ENCODE measurements at places on chromosomes 11 and 22.

DNA sequence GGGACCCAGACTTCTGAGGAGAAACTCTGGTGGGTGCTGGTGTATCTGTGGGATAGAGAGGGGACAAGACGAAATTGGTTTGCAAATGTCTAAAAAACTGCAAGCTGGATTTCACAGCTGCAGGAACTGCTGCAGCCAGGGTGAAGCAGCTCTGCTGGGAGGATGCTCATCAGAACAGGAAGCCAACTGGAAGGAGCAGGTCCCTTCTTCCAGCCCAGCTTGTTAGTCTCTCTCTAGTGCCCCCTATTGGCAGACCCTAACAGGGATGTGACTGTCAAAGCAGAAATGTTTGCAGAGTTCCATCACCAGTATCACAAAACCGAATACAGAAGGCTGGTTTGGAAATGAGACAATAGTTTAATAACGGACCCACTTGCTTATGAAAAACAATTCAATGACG lies 74.8 kb upstream of the SLC22A12 start:
- DNase-seq: no peak

GRCh38 chr11:85279267-85279666 lies 347.9 kb downstream of the DLG2 start:
- no peak for DNase-seq

DNA sequence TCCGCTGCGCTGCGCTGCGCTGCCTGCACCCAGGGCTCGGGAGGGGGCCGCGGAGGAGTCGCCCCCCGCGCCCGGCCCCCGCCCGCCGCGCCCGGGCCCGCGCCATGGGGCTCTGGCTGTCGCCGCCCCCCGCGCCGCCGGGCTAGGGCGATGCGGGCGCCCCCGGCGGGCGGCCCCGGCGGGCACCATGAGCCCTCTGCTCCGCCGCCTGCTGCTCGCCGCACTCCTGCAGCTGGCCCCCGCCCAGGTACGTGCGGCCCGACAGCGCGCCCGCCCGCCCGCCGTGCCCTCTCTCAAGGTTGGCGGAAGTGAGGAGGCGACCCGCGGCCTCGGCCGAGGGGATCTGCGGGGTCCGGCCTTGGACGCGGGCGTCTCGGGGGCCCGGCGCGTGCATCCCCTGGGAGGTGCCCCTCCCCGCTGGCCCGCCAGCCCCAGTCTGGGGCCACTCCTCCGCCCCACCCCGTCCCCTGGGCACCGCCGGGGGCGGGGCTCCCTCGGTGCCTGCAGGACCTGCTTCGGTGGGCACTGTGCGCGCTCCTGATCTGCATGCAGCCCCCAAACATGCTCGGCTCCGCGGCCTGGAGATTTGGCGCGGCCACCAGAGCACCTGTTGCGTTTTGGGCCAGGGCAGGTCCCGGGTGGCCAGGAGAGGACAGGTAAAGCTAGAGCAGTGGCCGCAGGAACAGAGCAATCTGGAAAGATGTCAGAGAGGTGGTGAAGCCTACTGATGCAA lies 429 bp downstream of the VEGFB start:
- no peak for DNase-seq

DNA sequence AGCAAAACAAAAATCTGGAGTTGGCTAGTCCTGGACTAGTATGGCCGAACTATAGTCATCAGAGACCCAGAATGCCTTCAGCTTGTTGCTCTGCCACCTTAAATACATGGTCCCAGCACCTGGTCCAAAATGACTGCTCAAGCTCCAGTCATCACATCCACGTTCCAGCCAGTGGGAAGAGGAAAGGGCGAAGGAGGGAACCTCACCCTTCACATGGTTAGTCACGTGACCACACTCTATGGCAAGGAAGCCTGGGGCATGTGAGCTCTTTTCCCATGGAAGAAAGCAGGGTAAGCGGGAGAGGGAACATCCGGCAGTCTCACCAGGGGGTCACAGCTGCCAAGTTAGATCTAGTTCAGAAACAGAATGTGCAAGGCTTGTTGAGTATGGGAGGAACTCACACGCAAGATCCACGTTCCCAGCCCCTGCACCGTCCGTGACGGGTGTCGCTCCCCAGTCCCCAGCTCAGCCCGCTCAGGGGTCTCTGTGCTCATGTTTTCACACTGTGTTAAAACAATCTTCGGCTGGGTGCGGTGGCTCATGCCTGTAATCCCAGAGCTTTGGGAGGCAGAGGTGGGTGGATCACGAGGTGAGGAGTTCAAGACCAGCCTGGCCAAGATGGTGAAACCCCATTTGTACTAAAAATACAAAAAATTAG lies 1.9 kb upstream of the ANO9 start:
- DNase-seq: peak; percentile 20

- no peak for DNase-seq
Observed at GRCh38 chr11:131229221-131229620, 141.2 kb upstream of the NTM start.

- DNase-seq: peak; percentile 61
Observed at GRCh38 chr11:8768625-8769333, 86.2 kb downstream of the RPL27A start.

DNA sequence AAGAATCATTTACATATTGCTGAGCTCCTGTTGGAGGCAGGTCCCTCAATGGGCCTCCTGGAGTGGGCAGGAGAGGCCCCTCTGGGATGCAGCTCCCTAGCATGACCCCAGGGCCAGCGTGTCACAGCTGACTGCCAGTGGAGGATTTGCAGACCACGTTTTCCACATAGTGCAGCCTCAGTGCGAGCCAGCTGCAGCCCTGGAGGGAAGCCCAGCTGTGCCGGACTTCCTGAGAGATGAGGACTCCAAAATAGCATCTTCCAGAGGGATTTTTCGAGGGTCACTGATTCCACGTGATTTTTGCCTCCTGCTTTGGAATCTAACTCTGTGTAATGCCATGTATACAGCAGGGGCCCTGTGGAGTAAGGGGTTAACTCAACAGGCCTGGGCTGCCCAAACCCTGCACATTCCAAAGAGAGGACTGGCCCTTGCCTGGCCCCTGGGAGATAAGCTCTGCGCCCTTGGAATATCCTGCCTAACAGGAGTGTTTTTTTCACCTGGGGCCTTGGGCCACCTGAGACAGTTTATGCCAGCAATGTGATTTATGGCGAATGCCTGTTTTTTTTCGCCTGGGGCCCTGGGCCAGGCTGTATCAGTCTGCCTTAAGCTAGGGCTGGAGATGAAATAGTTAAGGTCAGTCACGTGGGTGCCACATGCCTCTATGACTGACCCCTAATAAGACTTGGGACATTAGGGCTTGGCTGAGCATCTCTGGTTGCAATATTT lies 47.4 kb downstream of the RPS6KA4 start:
- no peak for DNase-seq

DNA sequence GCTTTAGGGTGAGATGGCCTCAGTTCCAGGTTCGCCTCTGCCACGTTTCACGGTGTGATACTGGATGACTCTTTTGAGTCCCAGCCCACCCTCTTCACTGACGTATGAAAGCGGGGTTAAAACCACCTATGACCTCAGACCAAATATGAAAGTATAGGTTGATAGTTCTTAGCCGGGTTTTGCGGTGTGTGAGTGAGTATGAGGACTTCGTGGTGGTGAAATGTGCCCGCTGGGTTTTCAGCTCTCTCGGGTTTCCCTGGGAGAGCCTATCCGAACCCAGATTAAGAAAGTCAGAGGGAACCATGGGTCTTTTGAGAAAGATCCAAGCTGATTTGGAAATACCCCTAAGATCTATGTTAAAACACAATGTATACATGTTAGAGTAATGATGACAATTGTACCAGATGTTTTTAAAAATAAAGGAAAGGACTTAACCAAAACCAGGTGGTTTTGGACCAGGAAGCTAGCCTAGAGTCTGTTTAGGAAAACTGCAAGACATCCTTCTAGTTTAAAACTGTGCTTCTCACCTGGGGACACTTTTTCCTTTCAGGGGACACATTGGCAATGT lies 25.8 kb upstream of the ST3GAL4 start:
- no peak for DNase-seq

- DNase-seq: no peak
Observed at GRCh38 chr11:99934008-99934407, 753.1 kb upstream of the ARHGAP42 start.

DNA sequence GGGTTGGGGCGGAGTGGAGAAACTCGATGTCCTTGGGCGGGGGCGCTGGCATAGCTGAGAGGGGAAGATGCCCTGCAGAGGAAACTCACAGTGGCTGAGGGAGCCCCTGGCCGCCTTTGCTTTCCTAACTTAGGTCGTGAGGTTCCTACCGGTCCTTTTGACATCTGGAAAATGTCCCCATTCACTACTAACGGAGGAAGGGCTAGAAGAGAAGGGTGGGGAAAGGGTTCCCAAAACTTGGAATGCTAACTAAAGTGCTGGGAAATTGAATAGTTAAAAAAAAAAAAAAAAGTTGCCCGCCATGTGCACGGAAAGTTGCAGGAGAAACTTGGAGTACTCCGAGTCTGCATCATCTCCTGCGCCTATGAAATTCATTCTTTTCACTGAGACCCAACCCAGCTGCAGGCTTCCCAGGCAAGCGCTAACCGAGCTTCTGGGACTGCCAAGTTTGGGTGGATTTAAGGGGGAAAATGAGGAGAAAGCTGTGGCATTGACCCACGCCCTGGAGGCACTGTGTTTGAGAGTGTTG lies 796 bp downstream of the TIMP3 start:
- no peak for DNase-seq

DNA sequence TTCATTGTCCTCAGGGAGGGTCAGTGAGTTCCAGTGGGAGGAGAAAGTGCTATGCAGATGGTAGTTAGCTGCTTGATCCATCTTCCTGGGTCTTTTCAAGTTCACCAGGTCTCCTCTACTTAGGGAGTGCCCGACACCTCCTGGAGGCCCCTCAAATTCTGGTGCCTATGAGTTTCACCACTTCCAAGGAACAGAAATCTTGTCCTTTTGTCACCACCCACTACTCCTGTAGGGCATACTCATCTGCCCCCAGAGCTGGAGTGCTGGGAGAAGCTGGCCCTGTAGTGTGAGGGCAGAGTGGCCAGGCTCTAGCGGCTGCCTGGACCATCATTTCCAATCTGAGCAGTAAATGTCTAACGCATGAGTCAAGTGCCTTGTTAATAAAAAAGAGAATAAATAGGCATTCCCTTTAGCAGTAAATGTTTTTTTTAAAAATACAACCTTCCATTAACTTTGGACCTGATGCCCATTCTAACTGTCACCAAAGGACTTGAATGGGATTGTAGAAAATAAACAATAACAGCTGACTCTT lies 12.5 kb downstream of the IRAG1 start:
- DNase-seq: no peak

DNA sequence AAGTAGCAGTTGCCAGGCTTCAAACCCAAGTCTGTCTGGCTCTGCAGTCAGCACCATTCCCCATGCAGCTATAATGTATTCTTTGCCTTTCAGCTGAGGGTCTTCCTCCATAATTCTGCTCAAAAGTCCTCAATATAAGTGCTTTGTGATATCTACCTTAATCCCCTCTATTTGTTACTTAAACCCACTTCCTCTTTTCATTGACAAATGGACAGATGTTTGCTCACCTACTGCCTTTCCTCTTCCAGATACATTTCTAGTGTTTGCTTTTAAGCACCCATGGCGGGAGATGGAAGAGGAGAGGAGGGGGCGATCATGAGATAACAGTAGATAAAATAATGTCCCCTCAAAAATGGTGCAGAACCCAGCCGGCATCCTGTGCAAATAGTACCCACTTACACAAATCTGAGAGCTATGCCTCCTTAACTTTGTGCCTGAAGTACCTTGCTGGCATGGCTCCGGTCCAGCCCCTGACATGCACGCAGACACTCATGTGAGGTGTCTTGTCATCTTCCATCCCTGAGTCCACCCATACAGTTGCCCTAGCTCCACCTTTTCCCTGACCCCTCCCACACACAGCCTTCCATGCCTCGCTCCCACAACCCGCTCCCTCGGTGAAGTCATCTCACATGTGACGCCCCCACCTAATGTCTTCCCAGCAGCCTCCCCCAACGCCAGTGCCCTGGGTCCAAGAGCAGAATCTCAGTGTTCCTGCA lies 109.6 kb downstream of the TRIM29 start:
- DNase-seq: no peak

GRCh38 chr11:57474017-57474802 lies 13.9 kb downstream of the RTN4RL2 start:
- DNase-seq: no peak

DNA sequence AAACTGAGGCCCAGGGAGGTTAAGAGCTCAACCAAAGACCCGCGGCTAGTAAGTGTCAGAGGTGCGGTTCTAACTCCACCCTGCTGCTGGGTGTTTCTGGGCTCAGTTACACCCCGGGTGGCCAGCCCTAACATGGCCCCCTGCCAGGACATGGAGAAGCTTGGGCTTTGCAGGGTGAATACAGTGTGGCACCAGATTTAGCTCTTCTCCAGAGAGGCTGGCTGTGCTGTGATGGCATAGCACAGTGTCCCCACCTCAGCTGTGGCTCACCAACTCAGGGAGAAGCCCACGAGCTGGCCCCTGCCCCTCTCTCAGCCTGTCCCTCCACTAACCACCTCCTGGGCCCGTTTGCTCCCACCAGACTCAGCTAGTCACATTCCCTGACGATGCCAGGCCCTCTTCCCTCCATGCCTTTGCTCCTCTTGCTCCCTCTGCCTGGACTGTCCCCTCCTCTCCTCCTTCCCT lies 7.0 kb downstream of the UCP3 start:
- no peak for DNase-seq

DNA sequence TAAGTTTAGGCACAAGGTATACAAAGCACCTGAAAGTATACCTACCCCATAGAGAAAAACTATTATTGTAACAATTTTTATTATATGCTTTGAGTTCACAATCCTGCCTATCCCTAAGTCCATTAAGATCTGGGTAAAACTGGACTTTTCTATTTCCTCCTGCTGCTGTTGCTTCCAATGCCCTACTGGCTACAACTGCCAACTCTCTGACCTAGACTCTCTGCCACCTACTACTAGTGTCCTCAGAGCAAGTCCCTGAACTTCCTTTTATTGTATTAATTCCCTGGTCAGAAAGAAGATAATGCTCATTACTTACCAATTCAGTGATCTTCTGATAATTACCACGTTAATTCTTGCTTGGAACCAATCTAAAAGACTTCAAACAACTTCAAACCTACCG lies 70.3 kb downstream of the RBFOX2 start:
- no peak for DNase-seq

DNA sequence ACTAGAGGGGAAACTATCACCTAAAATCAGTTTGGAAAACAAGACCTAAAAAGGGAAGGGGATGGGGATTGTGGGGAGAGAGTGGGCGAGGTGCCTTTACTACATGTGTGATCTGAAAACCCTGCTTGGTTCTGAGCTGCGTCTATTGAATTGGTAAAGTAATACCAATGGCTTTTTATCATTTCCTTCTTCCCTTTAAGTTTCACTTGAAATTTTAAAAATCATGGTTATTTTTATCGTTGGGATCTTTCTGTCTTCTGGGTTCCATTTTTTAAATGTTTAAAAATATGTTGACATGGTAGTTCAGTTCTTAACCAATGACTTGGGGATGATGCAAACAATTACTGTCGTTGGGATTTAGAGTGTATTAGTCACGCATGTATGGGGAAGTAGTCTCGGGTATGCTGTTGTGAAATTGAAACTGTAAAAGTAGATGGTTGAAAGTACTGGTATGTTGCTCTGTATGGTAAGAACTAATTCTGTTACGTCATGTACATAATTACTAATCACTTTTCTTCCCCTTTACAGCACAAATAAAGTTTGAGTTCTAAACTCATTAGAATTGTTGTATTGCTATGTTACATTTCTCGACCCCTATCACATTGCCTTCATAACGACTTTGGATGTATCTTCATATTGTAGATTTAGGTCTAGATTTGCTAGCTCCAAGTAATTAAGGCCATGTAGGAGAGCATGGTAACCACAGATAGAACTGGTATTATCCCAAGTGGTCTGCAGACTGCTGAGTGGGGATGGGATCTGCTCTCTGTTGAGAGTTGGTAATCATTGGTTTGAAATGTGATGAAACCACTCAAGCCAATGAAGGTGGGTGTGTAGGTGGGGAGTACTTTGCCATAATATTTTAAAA lies 3.6 kb downstream of the NEAT1 start:
- DNase-seq: peak; percentile 37
